ENCODE measurements at places on chromosomes 12 and 14. TPM values are rescaled to one million over a fixed set of nuclear protein-coding genes. Genes with fewer than 3 reads are reported as not detected.

The NPFF gene
- total RNA-seq = not detected

DNA sequence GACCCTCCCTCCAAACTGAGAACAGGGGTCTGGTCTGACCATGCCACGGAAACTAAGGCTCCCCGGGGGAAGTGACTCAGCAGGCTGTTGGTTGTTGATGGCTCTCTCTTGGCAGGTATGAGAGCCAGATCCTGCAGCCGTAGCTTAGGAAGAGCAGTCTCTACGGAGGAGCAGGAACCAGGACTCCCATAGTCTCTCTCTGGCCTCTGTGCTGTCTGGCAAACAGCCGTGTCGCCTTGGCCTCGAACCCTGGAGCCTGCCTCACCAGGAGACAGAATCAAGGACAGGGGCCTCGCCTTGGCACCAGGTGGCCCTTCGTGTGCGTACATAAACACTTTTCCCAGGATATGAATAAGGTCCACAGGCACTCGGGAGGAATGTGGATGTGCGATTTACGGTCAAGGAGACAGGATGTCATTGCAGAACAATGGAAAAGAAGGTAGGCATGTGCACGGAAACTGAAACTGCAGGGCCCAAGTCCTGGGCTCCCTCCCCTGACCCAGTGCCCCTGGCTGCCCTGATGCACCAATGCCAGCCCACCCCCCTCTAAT lies 7.9 kb downstream of the VWF start:
- peak; percentile 36 for DNase-seq
- no peaks in the 10 kb centered on the region for H3K36me3 ChIP-seq

- H3K27me3 ChIP-seq = no peaks in the 10 kb centered on the region
- no peak overlapping the region for H3K4me3 ChIP-seq
- H3K4me1 ChIP-seq = peaks cover 37% of the 10 kb centered on the region
- H3K36me3 ChIP-seq = no peaks in the 10 kb centered on the region
- no peak for DNase-seq
- no peak overlapping the region for H3K27ac ChIP-seq
Observed at GRCh38 chr14:95311752-95312151, 8.0 kb downstream of the CLMN start.

DNA sequence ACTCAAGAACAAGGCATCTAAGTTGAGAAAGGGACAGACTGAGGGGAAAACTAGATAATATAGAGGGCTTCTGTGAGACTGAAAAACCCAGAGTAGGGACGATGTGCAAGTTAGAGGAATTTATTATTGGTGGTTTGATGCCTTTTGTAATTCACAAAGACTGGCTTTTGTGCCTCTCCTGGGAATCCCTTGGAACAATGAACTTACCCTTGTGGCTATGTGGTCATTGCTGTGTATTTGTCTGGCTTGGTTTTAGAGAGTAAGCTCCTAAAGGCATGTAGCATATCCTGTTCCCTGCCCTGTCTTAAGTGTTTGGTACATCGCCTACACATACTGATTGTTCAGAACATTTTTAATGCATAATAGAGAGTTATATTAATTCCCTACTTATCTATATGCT lies 26.6 kb downstream of the DCN start:
- no peak for DNase-seq
- H3K27ac ChIP-seq = no peak overlapping the region
- H3K4me3 ChIP-seq = no peak overlapping the region
- H3K4me1 ChIP-seq = no peaks in the 10 kb centered on the region
- no peaks in the 10 kb centered on the region for H3K36me3 ChIP-seq
